ENCODE measurements at places on chromosomes 4 and X.
A peak's percentile ranks its signal among the peaks of the same experiment; 100 is the strongest.

- DNase-seq, result no peak
Observed at GRCh38 chr4:163384434-163384833, 40.7 kb downstream of the NPY5R start.

- DNase-seq, result peak; percentile 75
Observed at GRCh38 chrX:154458116-154458953, at the start of gene PLXNA3. Gene PLXNA3, plus strand, starts transcription at chrX:154458281. Its CDS starts 1,903 bp downstream, at chrX:154460184.

- DNase-seq, result no peak
Observed at GRCh38 chr4:144699565-144699964, 53.6 kb downstream of the HHIP start.

DNA sequence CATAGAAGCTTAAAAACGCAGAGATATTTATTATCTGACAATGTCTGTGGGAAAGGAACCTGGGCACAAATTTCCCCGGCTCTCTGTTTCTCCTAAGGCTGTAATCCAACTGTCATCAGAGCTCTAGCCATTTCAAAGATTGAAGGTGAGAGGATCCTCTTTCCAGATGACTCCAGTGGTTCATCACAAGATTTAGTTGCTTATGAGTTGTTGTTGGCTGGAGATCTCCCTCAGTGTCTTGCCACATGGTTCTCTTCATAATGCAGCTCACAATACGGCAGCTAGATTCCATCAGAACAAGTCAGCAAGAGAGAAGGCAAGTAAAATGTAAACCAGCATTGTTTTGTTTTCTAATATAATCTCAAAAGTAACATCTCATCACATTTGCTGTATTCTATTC is 369.4 kb downstream of the GASK1B start:
- no peak for DNase-seq

GRCh38 chr4:80053140-80053910 is 19.7 kb downstream of the ANTXR2 start:
- DNase-seq, result no peak

GRCh38 chr4:74284053-74284452 is 24.2 kb upstream of the EPGN start:
- no peak for DNase-seq

- no peak for DNase-seq
Observed at GRCh38 chr4:162522724-162523123, 358.9 kb upstream of the FSTL5 start.

DNA sequence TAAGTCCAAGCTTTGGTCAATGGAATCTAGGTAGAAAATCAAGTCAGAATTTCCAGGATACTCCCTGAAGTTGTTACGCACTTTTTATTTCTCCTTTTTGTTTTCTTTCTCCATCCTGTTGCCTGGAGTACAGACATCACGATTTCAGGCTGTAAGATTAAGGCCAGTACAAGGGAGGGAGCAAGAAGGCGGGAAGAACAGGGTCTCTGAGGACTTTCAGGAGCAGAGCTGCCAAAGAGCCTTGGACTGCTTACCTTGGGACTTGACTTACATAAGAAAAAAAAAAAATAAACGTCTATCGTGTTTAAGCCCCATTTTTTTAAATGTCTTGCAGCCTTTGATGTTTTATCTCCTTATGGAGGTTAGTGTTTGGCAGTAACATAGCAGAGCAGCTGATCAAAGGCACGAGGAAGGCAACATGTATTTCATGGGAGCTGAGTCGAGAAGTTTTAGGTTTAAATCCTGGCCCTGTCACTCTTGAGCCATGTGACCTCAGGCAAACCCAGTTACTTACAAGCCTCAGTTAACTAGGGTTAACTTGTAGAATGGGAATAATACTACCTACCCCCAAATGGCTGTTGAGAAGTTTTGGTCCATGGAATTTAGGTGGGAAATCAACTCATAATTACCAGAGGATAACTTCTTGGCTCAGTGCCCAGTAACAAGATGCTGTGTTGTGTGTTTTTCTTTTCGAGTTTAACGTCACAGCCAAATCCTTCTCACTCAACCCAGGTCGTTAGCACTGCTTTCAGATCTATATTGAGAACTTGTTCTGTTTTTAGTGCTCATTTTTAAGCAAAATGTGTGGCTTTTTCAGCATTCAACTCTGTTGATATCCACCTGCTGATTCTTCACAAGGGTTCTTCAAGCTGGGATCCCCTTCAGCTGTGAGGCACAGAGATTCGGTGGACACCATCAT is 106.8 kb downstream of the CLNK start:
- DNase-seq, result no peak

DNA sequence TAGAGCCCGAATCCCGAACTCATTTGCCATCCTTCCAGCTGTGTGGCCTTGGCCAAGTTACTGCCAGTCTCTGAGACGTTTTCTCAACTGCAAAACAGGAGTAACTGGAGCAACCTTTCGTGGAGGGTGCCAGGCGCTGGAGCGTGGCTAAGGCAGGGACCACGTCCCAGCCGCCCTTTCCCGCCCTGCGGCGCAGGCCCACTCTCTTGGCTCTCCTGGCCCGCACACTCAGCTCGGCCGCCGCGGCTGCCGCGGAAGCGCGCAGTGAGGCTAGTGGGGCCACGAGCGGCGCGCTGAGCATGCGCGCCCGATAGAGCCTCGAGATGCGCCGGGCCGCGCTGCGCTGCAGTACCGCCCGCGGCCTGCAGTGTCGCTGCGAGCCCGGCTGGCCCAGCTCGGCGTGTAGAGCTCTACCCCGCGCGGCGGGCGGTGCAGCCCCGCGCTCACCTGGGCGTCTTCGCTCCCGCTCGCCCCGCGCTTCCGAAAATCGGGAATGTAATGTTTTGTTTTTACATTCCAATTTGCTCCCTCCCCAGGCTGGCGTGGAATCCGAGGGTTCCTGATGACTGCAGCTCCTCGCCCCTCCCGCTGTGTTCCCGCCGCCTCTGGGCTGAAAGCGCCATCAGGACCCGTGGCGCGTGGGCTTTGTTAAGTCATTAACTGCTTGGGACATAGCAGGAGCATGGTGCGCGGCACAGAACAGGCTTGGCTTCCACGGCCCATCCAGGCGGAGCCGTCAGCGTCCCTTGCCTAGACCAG is 4.0 kb upstream of the ZNF518B start:
- DNase-seq, result peak; percentile 84

DNA sequence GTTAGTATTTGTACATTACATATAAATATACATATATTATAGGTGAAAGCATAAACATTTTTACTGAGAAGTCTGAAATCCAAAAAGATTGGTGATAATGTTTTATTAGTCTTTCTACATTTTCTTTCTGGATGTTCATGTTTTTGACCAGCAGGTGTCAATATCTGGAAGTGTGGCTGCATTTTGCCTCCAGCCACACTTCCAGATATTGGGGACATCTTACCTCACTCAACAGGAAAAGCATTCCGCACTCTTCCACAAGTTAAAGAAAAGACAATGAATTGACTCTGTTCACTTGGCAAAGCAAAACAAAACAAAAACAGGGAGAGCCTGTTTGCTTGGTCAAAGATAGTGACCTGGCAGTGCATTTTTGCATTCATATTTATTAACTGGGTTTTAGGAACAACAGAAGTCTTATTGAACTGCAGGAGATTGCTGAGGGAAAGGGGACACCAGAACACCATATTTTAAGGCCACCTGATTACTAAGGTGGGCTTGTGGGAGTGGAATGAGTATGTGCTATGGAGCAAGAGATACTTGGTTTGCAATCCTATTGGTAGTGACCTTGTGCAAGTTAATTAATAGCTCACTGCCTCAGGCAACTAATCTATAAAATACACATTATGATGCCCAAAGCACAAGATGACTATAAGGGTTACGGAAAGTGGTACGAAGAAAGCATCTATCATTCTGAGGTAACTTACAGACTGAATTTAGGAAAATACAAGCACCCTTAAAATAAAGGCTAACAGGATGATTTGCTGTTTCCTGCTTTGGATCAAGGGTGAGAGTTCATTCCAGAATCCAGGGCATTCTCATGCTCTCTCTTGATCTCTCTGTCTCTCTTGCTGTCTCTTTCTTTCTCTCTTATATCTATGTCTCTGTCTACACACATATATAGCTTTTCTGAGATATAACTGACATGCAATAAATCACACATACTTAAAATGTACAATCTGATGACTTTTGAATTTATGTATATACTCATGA is 389.9 kb upstream of the EMCN start:
- no peak for DNase-seq

DNA sequence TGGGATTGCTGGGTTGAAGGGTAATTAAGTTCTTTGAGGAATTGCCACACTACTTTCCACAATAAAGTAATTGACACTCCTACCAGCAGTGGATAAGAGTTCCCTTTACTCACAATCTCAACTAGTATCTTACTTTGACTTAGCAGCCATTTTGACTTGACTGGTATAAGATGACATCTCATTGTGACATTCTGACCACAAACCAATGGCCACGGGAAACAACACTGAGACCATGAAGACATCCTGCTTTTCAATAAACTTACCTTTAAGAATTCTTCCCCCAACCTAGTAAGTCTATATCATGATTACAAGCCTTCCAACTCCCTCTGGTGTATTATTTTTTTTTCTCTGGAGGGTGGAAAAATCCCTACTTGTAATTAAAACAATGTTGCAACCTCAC is 66.9 kb upstream of the WDR1 start:
- no peak for DNase-seq

- DNase-seq, result no peak
Observed at GRCh38 chr4:79141530-79141929, 184.3 kb downstream of the NAA11 start.

- no peak for DNase-seq
Observed at GRCh38 chr4:148692242-148692641, 250.0 kb upstream of the NR3C2 start.

- DNase-seq, result no peak
Observed at GRCh38 chrX:72308566-72309296, 3.0 kb upstream of the CITED1 start.

GRCh38 chr4:105061136-105061696 is 85.5 kb upstream of the TET2 start:
- peak; percentile 57 for DNase-seq

GRCh38 chrX:70488856-70489255 is 44.2 kb downstream of the DLG3 start:
- DNase-seq, result no peak

DNA sequence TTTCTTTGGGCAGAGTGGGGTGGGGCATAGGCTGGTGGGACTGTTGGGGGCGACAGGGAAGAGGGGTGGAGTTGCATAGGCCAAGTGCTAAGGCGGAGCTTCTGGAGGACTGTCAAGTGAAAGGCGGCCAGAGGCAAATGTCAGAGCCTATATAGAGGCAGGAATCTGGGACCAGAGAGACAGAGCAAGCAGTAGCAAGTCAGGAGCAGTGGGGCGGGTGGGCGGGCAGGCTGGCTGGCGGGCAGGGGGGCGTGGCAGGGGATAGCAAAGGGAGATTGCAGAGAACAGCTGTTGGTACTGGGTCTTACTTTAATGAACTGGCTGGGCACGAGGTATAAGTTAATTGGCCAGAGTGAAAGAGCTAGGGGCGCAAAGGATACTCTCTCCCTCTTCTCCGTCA is 89.8 kb downstream of the RTL9 start:
- DNase-seq, result no peak

GRCh38 chr4:183808097-183808456 is 97.0 kb upstream of the STOX2 start:
- no peak for DNase-seq

DNA sequence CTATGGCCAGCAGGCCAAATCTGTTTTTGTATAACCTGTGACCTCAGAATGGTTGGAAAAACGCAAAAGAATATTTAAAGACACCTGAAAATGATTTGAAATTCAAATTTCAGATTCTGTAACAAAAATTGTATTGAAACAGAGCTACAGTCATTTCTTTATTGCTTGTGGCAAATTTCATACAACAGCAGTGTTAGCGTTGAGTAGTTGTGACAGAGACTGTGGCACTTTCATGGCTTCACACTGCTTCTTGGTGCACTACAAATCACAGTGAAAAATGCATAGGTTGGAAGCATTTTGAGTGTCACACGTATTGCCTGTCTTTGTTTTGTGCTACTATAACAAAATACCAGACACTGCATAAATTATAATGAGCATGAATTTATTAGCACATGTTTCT is 12.2 kb upstream of the PARM1 start:
- DNase-seq, result no peak

- no peak for DNase-seq
Observed at GRCh38 chrX:69109706-69110105, 55.5 kb downstream of the PJA1 start.

- DNase-seq, result no peak
Observed at GRCh38 chrX:110992611-110993010, 103.4 kb upstream of the PAK3 start.

DNA sequence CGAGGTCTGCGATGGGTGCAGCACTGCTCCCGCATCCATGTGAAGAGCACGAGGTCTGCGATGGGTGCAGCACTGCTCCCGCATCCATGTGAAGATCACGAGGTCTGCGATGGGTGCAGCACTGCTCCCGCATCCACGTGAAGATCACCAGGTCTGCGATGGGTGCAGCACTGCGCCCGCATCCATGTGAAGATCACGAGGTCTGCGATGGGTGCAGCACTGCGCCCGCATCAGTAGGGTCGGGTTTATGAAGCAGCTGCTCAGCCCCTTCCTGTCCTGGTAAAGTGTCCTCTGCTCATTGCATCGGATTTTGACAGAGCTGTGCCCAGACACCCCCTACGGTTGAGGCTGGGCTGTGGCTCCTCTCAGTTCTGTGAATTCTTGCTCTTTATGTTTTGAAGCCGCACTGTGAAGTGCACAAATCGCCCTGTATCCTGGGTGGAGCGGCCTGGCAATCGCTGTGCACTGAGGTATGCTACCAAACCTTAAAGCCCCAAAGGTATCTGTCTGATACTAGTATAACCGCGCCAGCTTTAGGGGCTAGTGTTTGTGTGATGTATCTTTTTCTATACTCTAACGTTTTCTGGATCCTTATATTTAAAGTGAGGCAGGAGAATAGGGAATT is 98.7 kb downstream of the CPZ start:
- no peak for DNase-seq

DNA sequence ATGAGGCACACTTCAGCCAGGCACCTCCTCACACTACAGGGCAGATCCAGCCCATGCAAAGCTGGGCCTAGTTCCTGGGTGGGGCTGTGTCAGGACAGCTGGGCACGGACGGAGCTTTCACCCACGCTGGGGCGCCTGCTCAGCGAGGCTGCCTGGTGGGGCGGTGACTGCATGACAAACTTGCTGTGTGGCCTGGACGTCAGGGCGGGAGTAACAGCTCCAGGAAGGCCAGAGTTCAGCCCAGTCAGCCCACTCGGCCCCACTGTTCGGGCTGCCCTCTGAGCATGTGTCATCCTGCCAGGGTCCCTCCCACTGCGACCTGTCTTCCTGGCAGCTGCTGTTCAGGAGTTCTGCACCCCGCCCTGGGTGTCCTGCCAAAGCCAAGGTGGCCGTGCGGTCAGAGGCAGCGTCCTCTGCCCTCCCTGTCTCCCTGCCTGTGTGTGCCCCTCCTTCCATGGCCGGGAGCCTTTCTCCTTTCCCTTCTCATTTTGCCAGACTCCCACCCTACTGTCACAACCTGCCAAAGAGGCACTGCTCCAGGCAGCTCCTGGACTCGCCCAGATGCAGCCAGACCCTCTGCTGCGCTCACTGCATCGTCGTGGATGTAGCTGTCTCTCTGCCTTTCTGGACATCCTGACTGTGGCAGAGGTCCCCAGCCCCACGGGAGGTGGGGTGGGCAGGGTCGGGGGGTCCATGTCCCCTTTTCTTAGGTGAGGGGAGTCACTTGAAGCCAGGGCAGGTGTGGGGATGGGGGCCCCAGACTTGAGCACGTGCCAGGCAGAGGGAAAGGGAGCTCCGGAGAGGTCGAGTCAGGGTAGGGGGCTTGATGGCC is 33.0 kb upstream of the KIAA0232 start:
- no peak for DNase-seq

- no peak for DNase-seq
Observed at GRCh38 chr4:126752702-126753101, 880.1 kb upstream of the INTU start.

- no peak for DNase-seq
Observed at GRCh38 chr4:99323756-99324155, 2.6 kb upstream of the ADH1B start.

Measured in stimulated activated naive CD8-positive, alpha-beta T cell treated with anti-CD3 and anti-CD28 coated beads, Interleukin-15, amount 100 ng/mL, for 72 hours (primary cell).